Fibroblast of skin of scalp (primary cell): ENCODE measurements at places on chromosomes 13 and 19.

DNA sequence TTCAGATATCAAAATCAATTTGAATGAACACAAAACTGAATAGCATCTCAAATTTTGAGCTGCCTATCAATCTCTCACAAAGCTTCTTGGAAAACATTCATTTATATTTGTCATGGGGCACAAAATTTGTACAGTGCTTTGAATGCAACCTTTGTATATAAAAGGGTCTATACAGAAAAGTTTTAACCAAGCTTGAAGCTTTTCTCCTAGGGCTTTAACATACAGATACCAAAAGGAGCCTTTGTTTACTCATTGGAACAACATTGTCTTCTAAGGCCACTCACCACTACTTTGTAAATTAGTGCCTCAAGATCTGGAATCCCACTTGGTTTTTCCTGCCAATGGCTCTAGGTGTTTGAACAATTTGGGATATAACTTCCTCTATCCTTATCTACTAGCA is 21.2 kb downstream of the LNX2 start:
- DNase-seq: no peak

- DNase-seq: no peak
Observed at GRCh38 chr19:29516821-29517395, 8.9 kb upstream of the VSTM2B start.

DNA sequence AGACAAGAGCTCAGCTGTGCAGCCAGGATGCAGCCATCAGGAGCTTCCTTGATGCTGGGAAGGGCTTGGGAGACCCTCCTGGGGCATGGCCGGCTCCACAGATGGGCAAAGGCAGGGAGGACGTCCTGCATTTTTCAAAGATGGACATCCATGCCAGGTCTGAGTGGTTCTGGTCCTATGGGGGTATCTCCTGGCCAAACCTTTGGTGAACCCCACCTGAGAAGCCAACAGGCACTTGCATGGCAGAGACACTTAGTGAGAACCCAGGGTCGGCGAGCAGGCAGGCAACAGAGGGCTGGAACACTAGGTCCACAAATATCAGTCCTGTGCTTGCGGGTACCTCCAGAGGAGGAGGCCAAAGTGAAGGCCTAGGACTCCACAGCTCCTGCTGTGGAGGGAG is 70.0 kb downstream of the KCTD15 start:
- DNase-seq: no peak

GRCh38 chr13:84569366-84569765 is 687.1 kb upstream of the SLITRK1 start:
- DNase-seq: peak; percentile 4

GRCh38 chr13:92838786-92839185 is 387.8 kb upstream of the GPC6 start:
- peak; percentile 98 for DNase-seq

DNA sequence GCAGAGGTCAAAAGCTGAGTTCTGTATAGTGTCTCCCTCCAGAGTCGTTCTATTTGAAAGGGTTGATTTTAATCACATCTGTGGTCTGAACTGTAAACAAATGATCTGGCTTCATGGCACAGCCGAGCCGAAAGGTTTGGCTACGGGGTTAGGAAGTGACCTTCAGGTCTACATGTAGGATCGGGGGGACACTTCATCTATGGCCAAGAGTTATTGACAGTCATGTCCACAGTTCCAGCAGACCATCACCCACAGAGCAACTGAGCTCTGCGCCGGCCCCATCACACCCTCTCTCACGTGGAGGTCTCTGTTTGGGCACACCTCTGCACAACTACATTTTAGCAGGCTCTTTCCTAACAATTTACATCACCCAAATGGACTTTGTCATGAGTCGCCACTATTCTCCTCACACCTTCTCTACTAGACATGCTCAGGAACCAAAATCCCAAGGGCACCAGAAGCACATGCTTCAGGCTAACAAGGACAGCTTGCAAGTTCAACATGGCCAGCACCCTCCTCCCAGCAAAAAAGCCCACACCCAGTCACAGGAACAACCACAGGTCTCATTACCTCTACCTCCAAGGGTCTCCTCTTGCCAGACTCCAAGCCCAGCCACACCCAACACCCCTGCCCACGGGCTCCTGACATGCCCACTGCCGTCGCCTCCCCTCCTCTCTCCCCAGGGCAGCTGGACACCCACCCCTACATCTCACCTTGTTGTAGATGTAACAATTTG is 36.1 kb upstream of the EPHX3 start:
- no peak for DNase-seq

DNA sequence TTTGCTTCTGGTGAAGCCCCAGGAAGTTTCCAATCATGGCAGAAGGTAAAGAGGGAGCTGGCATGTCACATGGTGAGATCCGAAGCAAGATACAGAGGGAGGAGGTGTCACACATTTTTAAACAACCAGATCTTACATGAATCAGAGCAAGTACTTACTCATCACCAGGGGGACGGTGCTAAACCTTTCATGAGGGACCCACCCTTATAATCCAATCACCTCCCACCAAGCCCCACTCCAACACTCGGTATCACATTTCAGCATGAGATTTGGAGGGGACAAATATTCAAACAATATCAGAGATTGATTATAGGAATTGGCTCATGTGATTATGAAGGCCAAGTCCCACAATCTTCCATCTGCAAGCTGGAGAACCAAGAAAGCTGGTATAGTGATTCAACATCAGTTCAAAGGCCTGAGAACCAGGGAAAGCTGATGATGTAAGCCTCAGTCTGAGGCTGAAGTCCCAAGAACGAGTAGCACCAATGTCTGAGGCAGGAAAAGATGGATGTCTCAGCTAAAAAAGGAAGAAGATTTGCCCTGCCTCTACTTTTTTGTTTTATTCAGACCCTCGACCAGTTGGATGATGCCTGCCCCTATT is 58.6 kb upstream of the WDFY2 start:
- no peak for DNase-seq

GRCh38 chr13:35349673-35350278 is 126.7 kb downstream of the MAB21L1 start:
- DNase-seq: no peak

- no peak for DNase-seq
Observed at GRCh38 chr19:14495672-14496028, 277 bp downstream of the GIPC1 start.

GRCh38 chr13:107209824-107210722 is 642.1 kb upstream of the ARGLU1 start:
- peak; percentile 4 for DNase-seq

- DNase-seq: no peak
Observed at GRCh38 chr19:50817941-50818858, 5.4 kb downstream of the KLK1 start.

- no peak for DNase-seq
Observed at GRCh38 chr13:78601124-78601873, 2.1 kb downstream of the POU4F1 start.

DNA sequence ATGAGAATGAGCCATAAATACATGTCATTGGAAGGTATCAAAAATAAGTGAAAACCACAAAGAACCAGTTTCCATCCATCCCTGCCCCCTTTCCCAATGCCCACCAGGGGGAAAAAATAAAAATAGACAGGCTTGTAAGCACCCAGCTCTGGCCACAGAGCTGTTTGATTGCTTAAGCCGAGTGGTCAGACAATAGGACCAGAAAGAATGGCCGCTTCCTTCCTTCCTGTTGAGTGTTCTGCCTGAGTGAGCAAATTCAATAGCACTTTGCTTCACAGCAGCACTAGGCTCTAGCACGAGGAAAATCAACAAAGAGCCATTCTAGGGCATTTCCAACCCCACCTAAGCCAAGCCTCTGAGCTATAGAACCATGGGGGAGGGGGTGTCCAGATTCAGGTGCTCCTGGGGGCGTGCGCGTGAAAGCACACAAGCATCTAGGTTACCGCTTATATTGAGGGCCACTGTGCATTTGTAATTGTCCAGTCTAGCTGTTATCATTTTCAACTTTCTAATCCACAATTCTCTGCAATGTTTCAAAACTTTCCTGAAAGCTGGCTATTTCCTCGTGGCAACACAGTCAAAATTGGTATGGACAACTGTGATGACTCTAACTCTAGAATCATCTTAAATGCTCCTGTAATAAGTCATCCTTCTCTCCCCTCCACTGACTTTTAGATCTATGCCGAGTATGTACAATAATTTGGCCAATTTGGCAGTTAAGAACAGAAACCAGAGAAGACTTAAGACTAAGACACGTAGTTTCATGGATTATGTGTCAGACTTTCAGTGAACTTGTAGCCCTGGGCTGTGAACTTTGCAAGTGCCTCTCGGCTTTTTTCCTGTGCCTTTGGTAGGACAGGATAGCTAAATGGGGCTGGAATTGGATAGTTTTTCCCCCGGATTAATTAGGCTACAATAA is 64.3 kb downstream of the SPRY2 start:
- peak; percentile 23 for DNase-seq

GRCh38 chr19:48770266-48770665 is 14.9 kb downstream of the FGF21 start:
- DNase-seq: peak; percentile 89

- peak; percentile 11 for DNase-seq
Observed at GRCh38 chr13:27006519-27007161, 165.0 kb downstream of the USP12 start.

DNA sequence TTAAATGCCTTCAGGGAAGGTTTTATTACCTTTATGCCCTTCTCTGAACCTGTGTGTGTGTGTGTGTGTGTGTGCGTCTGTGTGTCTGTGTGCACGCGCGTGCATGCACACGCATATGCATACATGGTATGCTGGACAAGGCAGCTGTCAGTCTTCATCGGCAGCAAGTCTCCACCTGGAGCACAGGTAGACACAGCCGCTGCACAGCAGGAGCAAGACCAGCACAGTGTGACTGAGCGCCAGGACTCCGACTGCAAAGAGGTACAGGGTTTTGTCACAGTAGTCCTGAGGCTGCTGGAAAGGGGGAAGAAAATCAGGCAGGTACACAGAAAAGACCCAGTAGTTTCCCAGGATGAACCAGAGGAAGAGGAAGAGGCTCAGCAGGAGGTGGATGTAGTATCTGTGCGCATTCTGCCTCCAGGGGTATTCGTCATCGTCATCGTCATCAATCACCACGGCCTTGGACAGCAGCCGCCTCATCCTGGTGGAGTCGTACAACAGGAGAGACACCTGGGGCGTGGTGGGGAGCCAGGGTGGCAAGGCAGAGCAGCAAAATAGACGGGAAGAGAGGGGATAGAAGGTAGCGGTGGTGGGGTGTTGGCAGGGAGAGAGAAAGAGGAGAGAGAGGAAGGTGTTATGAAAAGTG is 12.8 kb upstream of the DHRS12 start:
- no peak for DNase-seq

GRCh38 chr13:79501538-79502232 is 20.7 kb downstream of the NDFIP2 start:
- no peak for DNase-seq

DNA sequence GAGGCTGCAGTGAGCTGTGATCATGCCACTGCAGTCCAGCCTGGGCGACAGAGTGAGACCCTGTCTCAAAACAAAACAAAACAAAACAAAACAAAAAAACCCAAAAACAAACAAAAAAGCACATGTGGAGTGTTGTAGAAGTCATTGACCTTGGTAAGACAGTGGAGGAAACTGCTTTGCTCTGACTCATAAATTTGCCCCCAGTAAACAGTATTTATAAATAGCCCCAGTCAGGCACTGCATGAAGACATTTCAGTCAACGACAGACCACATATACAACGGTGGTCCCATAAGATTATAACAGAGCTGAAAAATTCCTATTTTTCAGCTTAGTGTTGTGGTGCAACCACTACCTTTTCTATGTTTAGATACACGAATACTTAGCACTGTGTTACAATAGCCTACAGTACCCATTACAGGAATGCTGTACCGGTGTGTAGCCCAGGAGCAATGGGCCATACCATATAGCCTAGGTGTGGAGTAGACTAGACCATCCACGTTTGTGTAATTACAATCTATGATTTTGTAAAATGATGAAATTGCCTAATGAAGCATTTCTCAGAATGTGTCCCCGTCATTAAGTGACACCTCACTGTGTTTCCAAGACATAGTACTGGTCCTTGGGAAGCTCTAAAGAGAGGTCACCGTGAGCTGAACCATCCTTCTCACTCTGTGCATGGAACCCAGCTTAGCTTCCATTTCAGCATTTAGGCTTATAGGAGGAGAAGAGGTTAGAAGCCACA is 1.1 kb downstream of the ARL11 start:
- no peak for DNase-seq

DNA sequence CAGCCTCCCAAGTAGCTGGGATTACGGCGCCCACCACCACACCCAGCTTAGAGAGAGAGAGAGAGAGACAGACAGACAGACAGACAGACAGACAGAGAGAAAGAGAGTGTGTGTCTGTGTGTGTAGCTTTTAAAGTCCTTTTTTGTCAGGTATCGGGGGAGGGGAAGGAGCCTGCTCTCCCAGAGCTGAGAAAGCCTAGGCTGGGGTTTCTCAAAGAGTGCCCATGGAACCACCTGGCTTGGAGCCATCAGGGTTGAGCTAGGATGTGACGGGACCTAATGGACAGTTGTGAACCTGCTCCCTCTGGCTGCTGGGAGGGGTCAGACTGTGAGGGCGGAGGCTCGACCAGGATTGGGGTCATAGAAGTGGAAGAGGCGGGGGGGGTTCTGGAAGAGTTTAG is 16.6 kb downstream of the RFX1 start:
- no peak for DNase-seq

- peak; percentile 76 for DNase-seq
Observed at GRCh38 chr19:45613926-45614725, 12.1 kb upstream of the GPR4 start.

- no peak for DNase-seq
Observed at GRCh38 chr19:15595069-15595468, 19.9 kb upstream of the CYP4F8 start.

- no peak for DNase-seq
Observed at GRCh38 chr19:38145623-38146022, 78.4 kb downstream of the DPF1 start.

- DNase-seq: peak; percentile 40
Observed at GRCh38 chr13:49220036-49220855, at the start of gene MLNR. MLNR (plus strand) TSS chr13:49220338; CDS start chr13:49220338, 0 bp downstream.

DNA sequence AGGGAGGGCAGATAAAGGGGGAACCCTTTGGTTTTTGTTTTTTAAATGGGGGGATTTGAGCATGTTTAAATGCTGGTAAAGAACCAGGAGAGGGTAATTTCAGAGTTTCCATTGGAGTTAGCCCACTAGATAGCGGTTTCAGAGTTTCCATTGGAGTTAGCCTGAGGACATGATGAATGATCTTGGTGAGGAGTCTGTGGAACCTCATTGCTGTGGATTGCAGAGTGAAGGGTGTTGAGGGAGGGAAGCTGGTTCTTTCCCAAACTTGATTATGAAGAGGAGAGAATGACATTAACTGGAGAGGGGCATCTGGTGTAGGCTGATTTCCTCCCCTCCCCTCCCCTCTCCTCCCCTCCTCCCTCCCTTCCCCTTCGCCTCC is 5.0 kb downstream of the WASF3 start:
- DNase-seq: no peak
